HL-60 (cell line): ENCODE measurements at places on chromosomes 5 and 9.

- no peak for DNase-seq
Measured at GRCh38 chr9:138117101-138117750, 239.6 kb downstream of the CACNA1B start.

GRCh38 chr5:108420158-108420557, 38.3 kb upstream of the FBXL17 start:
- no peak for DNase-seq

DNA sequence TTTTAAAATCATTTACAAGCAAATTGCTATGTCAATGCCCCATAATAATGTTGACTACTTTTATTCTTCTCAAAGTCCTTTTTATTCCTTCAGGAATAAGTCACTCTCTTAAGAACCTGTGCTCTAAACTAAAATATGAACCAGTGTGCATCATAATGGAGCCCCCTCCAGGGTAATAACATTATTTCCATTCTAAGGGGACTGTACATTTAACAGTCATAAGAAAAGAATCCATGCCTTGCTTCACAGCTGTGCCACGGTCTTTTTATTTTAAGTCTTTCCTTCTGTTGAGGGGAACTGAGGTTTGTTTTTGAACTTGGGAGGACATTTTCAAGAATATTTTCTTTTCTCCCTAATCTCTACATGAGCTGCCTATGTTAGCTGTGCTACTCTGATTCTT, 297.6 kb downstream of the MAN2A1 start:
- no peak for DNase-seq

GRCh38 chr9:98162613-98163012, 29.8 kb downstream of the CORO2A start:
- no peak for DNase-seq

- DNase-seq: peak; percentile 2
Measured at GRCh38 chr9:10366171-10366779, 246.5 kb downstream of the PTPRD start.

DNA sequence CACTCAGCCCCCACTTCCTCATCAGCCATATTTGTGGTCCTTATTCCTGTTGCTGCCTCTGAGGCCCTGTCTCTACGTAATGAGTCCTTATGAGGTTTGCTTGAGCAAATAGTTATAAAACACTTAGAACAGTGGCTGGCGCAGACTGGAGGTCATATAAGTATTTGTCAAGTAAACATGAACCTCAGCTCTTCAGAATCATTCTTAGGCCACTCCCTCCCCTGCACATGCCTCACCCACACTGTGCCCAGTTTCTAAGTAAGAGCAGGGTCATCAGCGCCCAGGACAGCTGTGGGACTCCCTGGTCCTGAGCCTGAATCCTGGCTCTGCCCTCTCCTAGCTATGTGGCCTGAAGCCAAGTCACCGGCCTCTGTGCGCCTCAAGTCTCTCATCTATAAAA, 4.0 kb downstream of the ST6GALNAC4 start:
- no peak for DNase-seq

DNA sequence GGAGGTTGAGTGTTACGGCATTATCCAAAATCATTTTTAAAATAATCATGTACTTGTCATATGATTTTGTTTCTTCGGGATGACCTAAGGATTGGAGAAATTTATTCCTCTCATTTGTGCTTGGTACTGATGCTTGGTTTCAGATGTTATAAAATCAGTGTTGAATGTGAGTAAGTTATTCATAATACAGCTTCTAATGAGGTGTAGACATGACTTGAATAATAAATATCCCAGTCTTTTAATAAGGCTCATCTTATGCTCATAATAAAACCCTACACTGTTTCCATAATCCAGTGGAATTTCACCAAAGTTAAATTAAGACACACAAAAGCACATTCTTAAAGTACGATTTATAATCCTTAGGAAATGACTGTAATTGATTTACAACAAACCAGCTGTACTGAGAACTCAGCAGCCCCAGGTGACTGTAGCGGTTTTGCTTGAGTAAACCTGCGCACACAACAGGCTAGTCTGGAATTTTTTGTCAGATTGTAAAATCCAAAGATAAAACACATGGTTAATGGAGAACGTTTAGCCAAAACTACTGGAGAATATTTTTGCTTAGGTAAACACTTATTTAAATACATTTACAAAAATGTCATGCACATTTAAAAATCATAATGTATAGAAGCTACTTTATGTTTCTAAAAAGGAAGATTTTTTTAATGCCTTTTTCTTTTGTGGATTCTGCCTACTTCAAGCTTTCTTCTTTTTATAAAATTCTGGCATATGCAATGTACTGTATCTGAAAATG, 609.8 kb upstream of the GRAMD2B start:
- no peak for DNase-seq
